NCI-H1436 (cell line): ENCODE measurements at places on chromosomes 11 and 22.

DNA sequence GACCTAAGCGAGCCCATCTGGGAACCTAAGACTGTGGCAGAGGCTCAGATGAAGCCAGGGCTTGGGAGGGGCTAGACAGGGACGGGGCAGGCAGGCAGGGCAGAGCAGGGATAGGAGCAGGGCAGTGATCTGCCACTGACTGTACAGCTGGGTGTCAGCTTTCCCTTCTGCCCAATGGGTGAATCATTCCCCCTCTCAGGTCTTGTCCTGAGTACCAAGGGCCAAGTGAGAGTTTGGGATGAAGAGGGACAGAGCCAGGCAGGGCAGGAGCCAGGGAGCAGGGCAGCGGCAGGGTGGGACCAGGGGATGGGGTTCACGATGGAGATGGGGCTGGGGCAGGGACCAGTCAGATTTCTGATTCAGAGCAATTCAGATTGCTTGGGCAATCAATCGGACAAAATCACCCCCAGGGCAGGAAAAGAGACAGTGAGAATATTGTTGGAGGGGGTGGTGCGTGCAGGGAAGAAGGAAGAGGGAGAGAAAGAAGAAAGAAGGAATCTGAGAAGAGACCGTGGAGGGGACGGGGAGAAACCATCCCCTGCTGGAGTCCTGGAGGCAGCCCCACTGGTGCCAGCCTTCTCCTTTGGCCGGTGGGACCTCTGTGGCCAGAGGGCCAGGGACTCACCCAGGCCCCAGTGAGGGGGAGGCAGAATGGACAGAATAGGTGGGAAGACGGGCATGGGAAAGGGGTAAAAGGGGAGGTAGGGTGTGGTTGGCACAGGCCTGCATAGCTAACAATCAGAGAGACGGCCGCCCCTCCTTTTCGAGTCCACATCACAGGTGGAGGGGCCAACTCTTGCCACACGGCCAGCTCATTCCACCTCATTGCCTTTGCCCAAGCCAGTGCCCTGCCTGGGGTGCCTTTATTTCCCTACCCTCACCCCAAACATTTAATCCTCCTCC, 47.2 kb downstream of the CYTH4 start:
- DNase-seq, result no peak

GRCh38 chr11:87966694-87967093, 208.5 kb downstream of the RAB38 start:
- no peak for DNase-seq

DNA sequence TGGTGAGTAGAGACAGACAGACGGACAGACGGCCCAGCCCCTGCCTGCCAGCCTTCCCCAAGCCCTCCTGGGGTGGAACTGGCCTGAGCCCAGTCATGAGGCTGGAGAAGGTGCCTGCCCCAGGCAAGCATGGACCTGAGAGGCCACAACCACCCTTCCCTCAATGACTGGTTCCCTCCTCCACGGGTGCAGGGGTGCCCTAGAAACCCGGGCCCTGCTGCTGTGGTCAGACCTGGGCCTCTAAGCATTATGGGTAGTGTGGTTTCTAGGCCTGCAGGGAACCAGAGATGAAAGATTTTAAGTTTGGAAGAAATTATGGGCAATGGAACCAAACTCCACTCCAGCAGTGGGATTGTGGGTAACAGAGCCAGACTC, 13.5 kb downstream of the RHBDD3 start:
- DNase-seq, result no peak

- no peak for DNase-seq
These were observed 93.2 kb downstream of the EXT2 start for GRCh38 chr11:44188643-44189042.

DNA sequence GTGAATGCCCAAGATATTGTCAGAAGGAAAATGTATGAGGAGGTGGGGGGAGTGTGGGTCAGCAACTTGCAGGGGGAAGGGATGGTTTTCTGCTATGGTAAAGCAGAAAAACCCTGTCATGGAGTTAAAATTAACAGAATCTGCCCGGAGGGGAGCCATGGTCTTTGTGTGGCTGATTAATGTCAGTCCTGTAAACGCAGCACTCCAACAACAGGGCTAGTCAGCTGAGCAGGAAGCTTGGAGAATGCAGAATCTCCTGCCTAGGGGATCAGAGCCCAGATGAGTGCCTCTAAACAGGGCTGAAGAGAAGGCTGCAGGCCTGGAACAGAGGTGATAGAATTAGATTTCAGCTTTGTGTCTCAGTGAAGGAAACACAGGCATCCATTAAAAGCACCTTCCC, 140.9 kb upstream of the MTNR1B start:
- DNase-seq, result no peak

- DNase-seq, result no peak
These were observed 2.1 kb upstream of the BARX2 start for GRCh38 chr11:129373489-129373953.

DNA sequence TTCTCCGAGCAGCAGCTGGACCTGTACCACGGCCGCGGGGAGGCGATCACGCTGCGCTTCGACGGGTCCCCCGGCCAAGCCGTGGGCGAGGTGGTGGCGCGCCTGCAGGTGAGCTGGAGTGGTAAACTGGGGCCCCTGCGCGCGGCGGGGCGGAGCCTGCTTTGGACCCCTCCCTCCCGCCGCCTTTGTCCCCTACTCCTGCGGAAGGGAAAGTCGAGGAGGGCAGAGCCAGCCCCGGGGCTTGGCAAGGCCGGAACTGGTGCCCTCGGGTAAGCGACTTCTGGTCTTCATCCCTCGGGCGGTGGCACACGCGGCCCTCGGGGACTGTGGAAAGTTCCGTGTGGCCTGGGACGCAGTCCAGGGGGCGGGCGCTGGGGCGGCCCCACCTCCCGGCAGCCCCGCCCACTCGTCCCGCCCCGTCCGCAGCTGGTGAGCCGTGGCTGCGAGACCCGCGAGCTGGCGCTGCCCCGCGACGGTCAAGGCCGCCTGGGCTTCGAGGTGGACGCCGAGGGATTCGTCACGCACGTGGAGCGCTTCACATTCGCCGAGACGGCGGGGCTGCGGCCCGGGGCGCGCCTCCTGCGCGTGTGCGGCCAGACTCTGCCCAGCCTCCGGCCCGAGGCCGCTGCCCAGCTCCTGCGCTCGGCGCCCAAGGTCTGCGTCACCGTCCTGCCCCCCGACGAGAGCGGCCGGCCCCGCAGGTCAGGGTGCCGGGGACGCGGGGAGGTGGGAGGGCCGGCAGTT, 9.2 kb downstream of the SIPA1 start:
- no peak for DNase-seq

- DNase-seq, result peak; percentile 11
These were observed 42.2 kb downstream of the WNT7B start for GRCh38 chr22:45934659-45935341.

DNA sequence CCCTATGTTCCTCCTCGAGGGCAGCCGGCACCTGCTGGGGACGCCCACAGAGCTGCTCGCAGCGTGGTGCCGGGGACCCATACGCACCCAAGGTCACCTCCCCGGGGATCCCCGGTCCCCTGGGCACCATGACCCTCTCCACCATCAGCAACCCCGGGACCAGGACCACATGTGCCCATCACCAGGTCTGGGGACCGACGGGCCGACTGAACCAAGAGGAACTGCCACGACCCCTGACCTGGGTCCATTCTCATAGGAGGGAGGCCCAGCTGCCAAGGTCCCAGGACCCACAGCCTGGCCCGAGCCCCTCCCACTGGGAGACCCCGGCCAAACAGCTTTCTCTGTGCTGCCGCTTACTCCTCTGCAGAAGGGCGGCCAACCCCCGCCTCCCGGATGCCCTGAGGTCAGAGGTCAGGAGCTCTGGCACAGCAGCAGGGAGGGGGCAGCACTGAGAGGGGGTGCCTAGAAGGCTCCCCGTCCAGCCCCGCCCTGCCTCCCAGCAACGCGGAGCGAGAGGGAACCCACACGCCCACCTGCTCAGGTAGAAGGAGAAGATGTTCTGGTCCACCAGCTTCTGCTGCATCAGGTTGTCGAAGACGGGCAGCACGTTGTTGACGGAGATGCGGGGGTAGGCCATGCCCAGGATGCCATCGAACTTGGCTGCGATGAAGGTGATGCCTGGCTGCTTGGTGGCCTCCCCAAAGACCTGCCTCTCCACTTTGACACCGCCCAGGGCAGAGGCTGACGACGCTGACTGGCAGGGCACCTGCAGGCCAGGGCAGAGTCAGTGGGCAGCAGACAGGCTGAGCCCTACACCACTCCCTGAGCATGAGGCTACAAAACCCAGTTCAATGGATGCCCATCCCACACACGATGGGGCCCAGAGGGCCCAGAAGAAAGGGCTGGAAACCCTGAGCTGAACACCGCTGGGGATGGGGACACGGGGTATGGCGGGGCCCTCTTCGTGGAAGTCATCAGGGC, 6.6 kb downstream of the CTSD start:
- DNase-seq, result no peak

- DNase-seq, result no peak
These were observed 567.9 kb downstream of the NTM start for GRCh38 chr11:131938351-131938751.

- DNase-seq, result no peak
These were observed 8.2 kb downstream of the VPS37C start for GRCh38 chr11:61152816-61153592.

DNA sequence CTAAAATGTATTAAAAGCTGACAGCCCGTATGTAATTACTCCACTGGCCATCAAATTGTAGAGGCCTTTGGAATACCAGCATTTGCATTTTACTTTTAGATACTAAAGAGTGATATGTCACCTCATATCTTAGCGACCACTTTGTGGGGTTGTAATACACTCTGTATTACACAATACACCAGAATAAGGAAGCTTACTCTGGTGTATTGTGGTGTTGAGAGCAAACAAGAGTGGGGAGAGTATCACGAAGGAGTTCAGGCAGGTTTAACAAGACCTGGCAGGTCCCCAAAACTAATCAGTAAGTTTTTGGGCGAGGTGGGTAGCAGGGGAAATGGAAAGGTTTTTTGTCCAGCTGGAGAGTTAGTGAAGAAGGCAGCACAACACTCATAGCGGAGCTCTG, 3.2 kb downstream of the NUP50 start:
- DNase-seq, result no peak
